ENCODE measurements at places on chromosomes 5 and 9.

DNA sequence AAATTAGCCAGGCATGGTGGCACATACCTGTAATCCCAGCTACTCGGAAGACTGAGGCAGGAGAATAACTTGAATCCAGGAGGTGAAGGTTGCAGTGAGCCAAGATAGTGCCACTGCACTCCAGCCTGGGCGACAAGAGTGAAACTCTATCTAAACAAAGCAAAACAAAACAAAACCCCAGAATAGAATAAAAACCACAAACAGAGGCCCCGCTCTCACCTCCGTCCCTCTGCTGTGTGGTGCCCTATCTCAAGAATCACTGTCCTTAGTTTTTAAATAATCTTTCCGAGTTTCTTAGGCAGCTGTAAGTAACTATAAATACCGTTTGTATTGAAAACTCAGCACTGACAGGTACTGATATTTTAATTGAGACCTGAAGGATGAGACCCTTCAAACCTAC, 42.7 kb upstream of the IER5L start:
- DNase-seq: no peak

GRCh38 chr9:16524078-16524477, 346.4 kb downstream of the BNC2 start:
- no peak for DNase-seq

- DNase-seq: no peak
These were observed 756.7 kb upstream of the RGMB start for GRCh38 chr5:98016771-98017170.

DNA sequence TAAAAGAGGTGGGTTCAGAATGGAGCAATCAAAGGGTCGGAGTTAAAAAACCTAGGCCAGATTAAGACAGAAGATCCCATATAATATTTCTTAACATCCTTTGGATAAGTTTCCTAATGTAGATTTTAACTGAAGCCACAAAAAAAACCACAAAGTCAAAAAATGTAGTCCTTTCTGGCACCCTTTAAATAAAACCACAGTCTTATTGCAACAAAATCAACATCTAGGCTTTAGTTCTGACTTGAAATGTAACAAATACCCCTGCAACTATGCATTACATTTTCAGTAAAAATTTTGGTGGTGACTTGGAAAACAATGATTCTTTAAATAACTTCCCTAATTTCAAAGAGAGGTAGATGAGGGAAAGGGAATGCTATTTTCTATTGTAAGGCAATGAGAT, 109.2 kb downstream of the PSAT1 start:
- DNase-seq: no peak

- DNase-seq: no peak
These were observed 28.7 kb upstream of the TIMD4 start for GRCh38 chr5:156991714-156992113.

DNA sequence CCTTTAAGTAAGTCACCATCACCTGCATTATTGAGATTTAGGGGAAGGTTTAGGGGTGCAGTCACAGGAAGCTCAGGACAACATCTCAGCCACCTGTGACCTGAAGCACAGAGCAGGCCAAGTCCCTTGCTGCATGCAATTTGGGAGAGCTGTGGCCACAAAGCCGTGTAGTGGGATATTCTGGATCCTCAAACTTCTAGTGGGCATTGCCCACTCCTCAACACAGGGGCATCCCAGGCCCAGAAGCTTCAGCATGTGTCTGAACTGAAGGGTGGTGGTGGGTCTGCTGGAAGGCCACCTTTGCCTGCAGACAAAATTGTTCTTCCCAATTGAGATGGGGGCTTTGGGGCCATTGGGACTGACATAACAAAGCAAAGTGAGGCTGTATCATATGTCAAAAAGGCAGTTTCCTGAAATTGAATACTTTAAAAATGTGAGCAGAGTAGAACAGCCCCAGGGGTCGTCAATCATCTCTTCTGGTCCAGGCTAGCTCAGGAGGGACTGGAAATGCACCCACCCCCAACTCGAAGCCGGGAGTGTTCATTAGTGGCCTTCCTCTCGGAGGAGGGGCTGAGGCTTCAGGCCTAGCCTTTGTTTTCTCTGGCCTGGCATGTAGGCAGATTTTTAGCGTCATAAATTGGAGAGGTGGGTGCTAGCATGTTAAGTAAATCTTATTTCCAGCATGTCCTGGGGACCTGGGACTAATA, 2.8 kb upstream of the GADD45G start:
- no peak for DNase-seq

GRCh38 chr9:34502891-34503290, 19.9 kb downstream of the ENHO start:
- no peak for DNase-seq

- DNase-seq: no peak
These were observed 118.2 kb upstream of the MTAP start for GRCh38 chr9:21684231-21684630.

DNA sequence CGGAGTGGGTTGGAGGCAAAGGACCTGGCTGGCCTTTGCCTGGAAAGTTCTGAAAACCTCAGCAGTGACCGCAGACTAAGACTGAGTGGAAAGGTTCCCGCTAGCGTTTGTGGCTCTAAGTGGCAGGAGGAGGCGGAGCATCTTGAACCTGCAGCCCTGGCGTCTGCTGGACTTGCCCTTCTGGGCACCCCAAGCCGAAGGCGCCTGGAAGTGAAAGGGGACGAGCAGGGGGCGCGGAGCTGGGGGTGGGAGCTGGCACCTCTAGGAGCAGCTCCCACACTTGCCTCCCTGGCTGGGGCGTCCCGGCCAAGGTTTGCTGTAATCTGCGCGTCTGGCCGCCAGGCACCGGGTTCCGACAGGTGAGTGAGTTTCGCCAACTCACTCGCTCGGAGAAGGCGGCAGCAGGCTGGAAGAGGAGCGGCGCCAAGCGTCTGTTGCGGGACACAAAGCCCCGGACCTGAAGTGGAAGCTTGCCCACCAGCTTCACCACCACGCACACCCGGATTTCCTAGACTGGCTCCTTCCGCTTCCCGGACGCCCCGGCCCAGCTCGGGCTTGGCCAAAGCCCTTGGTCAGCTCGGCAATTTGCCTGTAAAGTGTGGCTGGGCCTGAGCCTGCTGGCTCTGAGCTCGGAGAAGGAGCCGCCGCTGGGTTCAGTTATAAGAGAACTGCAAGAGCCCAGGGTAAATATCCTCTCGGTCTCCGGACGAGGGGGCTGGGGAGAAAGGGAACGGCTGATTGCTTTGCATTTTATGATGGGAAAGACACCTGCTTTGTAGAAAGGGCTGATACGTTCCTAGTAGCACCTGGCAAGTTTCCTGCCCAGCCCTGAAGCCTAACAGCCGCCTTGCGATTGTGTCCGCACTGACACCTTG, at the start of gene GNA14:
GNA14 (minus strand) TSS at position 89 of the 875 bp plus-strand sequence. CDS start 529 bp downstream, outside the sequence.
- DNase-seq: no peak

GRCh38 chr5:93186076-93186682, 394.8 kb downstream of the NR2F1-AS1 start:
- no peak for DNase-seq

- no peak for DNase-seq
These were observed 188.3 kb upstream of the MEF2C start for GRCh38 chr5:89071101-89071940.

Data from T-helper 2 cell (primary cell).